Left renal pelvis (tissue), 4 donors: ENCODE measurements at places on chromosomes 1 and 21.

- DNase-seq = no peak
Observed at GRCh38 chr1:168134642-168135041, 2.1 kb downstream of the GPR161 start.

DNA sequence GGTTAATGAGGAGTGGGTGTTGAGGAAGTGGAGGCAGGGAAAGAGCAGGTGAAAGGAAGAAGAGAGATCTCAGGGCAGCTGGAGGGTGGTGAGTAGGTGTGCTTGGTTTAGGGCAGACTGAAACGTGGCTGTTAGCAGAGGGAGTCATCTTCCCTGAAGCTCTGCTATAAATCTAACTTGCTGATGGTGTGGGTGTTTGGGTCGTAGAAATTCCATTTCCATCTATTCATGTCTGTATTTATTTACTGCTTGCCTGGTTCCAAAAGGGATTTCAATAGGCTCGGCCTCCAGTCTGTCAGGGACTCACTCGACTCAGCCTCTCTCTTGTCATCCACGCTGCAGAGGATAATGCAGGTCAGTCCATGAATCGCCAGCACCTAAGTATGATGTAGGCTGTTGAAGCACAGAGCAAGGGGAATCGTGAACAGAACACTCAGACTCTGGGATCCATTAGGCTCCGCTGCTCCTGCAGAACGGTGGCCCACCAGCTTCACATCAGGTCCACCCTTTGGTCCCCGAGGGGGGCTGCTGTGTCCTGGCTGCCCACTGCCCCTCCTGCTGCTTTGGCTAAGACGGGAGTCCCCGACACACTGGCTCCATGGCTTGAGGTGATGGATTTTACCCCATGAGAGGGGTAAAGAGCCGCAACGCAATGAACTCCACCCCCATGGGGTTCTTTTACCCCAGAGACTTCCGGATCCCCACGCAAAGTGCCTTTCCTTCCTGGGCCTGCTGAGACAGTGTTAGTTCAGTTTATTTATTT, 156.2 kb downstream of the RHOU start:
- no peak for DNase-seq

DNA sequence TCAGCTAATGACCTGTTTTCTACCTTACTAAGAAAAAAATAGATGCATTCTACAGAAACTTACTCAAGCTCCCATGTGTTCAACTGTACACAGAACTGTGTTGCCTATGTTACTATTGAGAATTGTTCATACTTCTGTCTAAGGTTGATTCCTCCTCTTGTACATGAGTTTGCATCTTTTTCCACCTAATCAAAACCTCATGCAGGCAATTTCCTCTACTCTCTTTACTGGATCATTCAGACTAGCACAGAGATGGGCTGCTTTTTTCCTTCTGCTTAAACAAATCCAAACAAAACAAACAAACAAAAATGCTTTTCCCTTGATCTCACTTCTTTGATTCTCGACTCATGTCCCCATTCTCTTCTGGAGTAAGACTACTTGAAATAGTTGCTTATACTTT, 58.8 kb upstream of the PTGFR start:
- DNase-seq = no peak

GRCh38 chr1:81174052-81174451, 626.7 kb upstream of the ADGRL2 start:
- no peak for DNase-seq

DNA sequence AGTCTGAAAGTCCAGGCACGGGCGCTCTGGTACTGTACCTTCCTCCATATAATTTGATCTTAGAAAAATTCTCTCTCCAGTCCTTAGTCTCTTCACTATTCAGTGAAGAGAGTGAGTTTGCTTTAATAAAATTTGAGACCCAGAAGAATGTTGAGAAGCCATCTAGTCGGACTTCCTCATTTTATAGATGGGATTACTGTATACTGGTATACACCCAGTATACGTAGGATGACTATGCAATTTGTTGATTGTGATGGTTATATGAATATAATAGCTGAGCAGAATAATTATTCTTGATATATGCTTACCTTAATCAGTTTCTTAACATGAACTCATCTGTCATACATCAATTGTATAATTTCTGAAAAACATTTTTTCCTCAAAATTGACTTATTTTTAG, 328.0 kb upstream of the B3GALT2 start:
- DNase-seq = no peak

- no peak for DNase-seq
Observed at GRCh38 chr1:2943686-2944260, 77.5 kb upstream of the ACTRT2 start.
